ENCODE measurements at places on chromosomes 5 and 9. TPM values are rescaled to one million over a fixed set of nuclear protein-coding genes. Genes with fewer than 3 reads are reported as not detected.

The TNC gene
- 342 TPM for total RNA-seq

GRCh38 chr5:102090770-102091169 is 205.3 kb downstream of the SLCO4C1 start:
- no peak for DNase-seq

GRCh38 chr9:96486386-96487028 is 36.5 kb downstream of the HABP4 start:
- DNase-seq: no peak

- no peak for DNase-seq
These were observed 425.1 kb downstream of the BNC2 start for GRCh38 chr9:16445141-16445920.

GRCh38 chr9:98222885-98223691 is 30.7 kb upstream of the CORO2A start:
- peak; percentile 94 for DNase-seq

- no peak for DNase-seq
These were observed 2.9 kb downstream of the KCNV2 start for GRCh38 chr9:2720179-2720654.

The IL5 gene
- total RNA-seq: not detected

GRCh38 chr5:122183098-122183787 is 53.9 kb downstream of the ZNF474 start:
- DNase-seq: peak; percentile 63

The CDKN2B-AS1 gene
- total RNA-seq: 0.04 TPM

- DNase-seq: no peak
These were observed 149.9 kb upstream of the ANKH start for GRCh38 chr5:15021266-15022046.

- no peak for DNase-seq
These were observed 43.2 kb downstream of the WDR36 start for GRCh38 chr5:111135363-111135762.

DNA sequence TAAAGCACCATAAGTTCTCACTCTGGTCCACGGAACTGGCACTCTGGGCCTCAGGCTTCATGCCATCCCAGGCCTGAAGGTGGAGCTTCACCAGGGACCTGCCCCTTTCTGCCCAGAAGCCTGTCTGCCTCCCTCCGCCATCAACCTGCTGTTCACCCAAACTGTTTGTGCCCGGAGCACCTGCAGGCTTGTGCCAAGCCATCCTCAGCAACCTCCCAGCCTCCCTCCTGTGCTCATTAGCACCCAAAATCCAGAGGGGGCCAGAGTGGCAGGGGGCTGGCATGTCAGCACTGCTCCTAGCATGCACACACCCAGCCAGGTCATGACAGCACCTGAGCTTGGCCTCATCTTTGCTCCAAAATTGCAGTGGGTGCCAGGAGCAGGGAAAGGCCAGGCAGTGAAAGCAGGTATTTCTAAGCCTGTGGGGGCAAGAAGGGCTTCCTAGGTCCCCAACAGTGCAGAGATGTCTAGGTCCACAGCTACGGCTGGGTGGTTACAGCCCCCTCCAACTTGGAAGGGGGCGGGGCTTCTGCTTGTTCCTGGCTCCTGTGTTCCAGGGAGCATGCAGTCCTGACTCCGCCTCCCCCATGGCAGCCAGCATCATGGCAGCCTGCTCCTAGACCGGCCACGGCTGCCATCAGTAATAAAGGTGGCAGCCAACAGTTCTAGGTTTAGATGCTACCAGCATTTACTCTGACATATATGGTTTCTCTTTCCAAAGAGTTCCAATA is 85.1 kb downstream of the GIN1 start:
- no peak for DNase-seq

GRCh38 chr9:21854594-21854993 is 52.2 kb downstream of the MTAP start:
- DNase-seq: peak; percentile 75

DNA sequence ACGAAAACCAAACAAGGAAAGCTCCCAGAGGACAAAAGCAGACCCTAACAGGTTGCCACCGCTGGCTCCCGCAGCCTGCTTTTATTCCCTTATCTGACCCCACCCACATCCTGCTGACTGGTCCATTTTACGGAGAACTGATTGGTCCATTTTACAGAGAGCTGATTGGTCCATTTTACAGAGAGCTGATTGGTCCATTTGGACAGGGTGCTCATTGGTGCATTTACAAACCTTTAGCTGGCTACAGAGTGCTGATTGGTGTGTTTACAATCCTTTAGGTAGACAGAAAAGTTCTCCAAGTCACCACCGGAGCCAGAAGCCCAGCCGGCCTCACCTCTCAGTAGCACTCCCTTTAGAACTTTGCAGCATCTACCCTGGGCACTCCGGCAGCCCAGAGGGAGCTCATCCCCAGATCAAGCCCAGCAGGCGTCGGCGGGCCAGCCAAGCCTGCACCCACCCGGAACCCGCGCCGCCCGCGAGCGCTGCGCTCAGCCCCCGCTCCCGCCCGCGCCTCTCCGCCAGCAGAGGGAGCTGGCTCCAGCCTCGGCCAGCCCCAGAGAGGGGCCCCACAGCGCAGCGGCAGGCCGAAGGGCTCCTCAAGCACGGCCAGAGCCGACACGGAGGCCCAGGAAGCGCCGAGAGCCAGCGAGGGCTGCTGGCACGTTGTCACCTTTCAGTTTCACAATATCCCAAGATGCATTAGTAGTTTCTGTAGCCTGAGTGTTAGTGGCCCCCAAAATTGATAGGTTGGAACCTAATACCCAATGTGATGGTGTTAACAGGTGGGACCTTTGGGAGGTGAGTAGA is 35.3 kb upstream of the CLPTM1L start:
- no peak for DNase-seq

- no peak for DNase-seq
These were observed 2.2 kb downstream of the LHX3 start for GRCh38 chr9:136202454-136203407.

GRCh38 chr9:78900500-78900899 is 603.6 kb downstream of the PSAT1 start:
- no peak for DNase-seq

GRCh38 chr9:127388037-127388855 is 8.7 kb upstream of the SLC2A8 start:
- DNase-seq: peak; percentile 93

The CHD1 gene
- total RNA-seq: 37.4 TPM

- DNase-seq: no peak
These were observed at the start of gene SHB for GRCh38 chr9:38068701-38069628. TSS of gene SHB (minus strand) at chr9:38069227. CDS start at chr9:38068645, 582 bp downstream.

- DNase-seq: no peak
These were observed 1.0 kb downstream of the AQP3 start for GRCh38 chr9:33446240-33446945.

The FAM153A gene
- total RNA-seq: 0.41 TPM

GRCh38 chr5:174355995-174356394 is 310.5 kb downstream of the NSG2 start:
- no peak for DNase-seq

The WNK2 gene
- total RNA-seq: 17.1 TPM

- no peak for DNase-seq
These were observed 130.2 kb upstream of the PPP1R26 start for GRCh38 chr9:135349212-135350002.

DNA sequence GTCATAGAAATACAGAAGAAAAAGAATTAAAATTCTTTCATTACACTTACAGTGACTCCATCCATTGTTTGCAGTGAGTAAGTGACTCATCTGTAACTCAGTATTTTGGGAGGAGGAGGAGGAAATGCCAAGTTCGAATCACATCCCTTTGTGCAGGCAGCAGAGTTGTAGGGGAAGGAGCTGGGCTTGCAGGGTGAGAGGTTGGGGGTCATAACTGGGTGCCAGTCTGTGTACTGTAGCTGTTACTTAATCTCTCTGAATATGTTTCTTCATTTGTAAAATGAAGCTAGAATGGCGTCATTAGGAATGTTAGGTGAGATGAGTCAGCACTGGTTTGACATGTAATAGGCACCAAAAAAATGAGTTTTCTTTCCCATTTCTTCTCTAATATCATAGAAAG is 235.7 kb upstream of the ADAMTSL1 start:
- DNase-seq: peak; percentile 23

DNA sequence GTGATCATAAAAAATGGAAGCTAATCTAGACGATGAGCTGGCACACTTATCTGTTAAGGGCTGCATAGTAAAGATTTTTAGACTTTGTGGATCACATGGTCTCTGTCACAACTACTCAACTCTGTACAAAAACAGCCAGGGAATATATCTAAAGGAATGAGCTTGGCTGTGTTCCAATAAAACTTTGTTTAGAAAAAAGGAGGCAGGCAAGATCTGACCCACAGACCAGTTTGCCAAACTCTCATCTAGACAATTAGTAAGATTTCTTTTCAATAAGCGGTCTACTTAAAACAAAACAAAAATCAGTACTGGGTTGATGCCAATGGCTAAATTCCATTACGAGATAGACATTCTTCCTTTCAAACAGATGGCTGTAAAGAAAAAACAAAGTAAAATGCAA is 53.0 kb upstream of the RETREG1 start:
- no peak for DNase-seq

GRCh38 chr5:155897761-155898160 is 429.2 kb upstream of the SGCD start:
- DNase-seq: no peak

The ARL10 gene
- total RNA-seq: 8.8 TPM

- no peak for DNase-seq
These were observed 13.0 kb upstream of the CEP120 start for GRCh38 chr5:123436201-123436600.

- DNase-seq: no peak
These were observed 424.6 kb downstream of the MED10 start for GRCh38 chr5:5953584-5954274.

- no peak for DNase-seq
These were observed 58.0 kb downstream of the GOLM1 start for GRCh38 chr9:86041311-86041741.

DNA sequence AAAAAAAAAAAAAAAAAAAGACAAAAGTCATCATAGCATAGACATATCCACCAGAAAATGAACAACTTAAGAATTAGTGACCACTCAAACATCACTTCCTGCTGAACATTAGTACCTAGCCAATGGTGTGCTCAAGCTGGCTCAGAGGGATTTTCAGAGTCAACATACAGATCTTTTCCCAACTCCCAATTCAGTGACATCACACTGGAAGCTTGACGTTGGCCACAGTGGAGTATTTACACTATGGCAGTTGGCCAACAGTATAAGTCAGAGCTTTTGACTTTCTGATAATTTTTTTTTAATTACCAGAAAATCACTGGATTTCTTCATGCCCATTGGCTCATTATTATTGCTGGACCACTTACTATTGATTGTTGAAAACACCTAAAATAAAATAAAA is 383.5 kb downstream of the ARHGEF28 start:
- no peak for DNase-seq

DNA sequence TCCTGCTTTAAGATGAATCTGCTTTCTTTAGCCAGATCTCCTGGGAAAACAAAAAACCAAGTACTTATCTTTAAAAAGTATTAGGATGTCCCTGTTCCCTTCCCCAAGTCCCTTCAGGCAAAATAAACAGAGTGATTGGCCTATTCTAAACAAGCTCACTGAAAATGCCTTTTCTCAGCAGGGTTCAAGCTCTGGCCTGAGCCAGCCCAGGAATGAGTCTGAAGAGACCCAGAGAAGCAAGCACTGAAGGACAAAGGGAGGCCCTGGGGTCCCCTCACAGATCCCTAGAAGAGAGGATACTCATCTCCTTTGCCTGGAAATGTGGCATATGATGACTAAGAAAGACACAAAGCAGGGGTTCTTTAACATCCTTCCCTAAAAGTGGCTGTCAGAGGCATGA is 66.8 kb upstream of the MAP1B start:
- DNase-seq: no peak

DNA sequence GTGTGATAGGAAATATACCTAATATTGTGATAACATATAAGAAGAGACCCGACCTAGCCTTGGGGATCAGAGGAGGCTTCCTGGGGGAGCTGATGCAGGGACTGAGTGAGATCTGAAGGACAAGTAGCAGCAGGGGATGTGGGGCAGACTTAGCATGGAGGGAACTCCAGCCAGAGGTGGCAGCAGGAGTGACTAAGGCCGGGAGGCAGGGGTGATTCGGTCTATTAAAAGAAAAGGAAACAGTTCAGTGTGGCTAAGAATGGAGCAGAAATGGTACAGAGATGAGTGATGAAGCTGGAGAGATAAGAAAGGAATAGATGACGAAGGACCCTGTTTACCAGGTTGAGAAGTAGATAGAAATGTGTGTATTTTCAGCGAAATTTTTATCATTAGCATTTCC is 408.8 kb downstream of the ENC1 start:
- no peak for DNase-seq

DNA sequence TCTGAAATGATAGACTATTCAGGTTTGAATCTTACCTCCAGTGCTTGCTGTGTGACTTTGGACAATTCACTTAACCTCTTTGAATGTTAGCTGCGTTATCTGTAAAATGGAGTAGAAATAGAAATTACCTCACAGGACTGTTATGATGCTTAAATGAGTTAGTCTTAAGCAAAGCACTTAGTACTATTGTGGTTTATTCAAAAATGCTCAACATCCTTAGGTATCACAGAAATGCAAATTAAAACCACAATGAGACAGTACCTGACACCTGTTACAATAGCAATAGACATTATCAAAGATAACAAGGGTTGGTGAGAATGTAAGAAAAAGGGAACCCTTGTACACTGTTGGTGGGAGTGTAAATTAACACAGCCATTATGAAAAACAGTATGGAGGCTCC is 77.6 kb upstream of the FREM1 start:
- no peak for DNase-seq

The PCDHA13 gene
- not detected for total RNA-seq

GRCh38 chr9:98747476-98747875 is 38.7 kb upstream of the GABBR2 start:
- no peak for DNase-seq

GRCh38 chr9:109619310-109619709 is 121.2 kb upstream of the PTPN3 start:
- no peak for DNase-seq

- no peak for DNase-seq
These were observed 396.3 kb downstream of the KDM4C start for GRCh38 chr9:7154003-7154619.

DNA sequence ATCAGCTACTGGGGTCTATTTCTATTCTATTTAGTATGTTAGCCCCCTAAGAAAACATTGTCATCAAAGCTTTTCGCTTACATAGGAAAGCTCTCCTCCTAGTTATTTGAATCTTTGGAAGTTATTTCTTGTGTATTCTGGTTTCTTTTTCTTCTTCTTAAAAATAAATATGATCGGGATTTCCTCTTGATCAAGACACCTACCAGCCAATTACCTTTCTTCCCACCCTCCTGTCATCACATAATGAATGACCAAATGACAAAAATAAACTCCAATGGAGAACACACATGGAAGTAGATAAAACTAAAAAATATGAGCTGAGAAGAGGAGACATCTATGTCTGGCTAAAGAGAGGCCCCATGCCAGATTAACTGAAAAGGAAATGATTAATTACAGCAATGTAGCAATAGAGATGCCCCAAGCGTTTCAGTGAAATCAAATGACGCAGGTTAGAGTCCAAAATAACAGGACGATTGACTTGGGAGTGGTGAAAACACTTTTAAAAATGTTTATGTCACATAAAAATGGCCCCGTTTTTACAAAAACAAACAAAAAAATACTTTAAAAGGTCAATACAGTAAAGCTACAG is 59.5 kb upstream of the PCSK1 start:
- DNase-seq: no peak

The IFNA13 gene
- not detected for total RNA-seq

The PPP3R2 gene
- total RNA-seq: not detected
